H1 (cell line): ENCODE measurements at places on chromosomes 1 and 21.
A peak's percentile ranks its signal among the peaks of the same experiment; 100 is the strongest.

DNA sequence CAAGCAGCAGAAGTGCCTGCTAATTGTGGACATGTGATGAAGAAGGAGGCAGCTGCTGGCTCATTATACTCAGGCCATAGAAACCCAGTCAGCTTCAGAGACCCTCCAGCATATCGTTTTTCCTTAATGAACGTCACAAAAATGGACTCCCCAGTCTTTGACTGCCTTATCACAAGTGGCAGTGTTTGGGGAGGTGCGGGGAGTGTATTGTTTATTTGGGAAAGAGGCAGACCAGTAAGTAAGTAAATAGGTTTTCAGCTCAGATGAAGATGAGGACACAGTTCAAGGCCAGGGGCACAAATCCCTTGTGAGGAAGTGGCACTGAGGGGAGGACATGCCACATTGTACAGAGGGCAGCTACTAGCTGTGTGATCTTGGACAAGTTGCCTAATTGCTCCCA lies 43.5 kb upstream of the NRDC start:
- H3K4me3 ChIP-seq = no peak overlapping the region
- no peaks in the 10 kb centered on the region; the same call in 1 of the 2 replicates for H3K4me1 ChIP-seq
- H3K27ac ChIP-seq = 0 out of 2 replicates have a peak overlapping the region, but pooled peaks have one; percentile 4
- no peaks in the 10 kb centered on the region; the same call in 1 of the 2 replicates for H3K27me3 ChIP-seq

DNA sequence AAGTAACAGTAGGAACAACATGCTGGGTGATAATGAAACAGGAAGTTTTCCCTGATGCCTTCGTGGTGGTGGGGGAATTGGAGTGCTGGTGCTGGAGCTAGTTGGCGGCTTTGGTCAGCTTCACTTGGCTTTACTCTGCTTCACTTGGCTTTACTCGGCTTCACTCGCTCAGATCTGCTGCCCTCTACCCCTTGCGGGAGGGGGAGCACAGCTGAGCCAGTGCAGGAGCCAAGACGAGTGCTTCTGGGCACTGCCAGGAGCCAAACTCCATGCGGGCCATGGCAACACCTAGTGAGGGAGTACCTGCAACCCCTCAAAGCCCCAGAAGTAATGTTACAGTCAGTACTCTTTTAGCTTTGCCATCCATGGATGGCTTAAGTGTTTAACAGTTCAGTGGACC lies 10.6 kb upstream of the PRKACB start:
- no peak for DNase-seq
- no peaks in the 10 kb centered on the region for H3K27me3 ChIP-seq

DNA sequence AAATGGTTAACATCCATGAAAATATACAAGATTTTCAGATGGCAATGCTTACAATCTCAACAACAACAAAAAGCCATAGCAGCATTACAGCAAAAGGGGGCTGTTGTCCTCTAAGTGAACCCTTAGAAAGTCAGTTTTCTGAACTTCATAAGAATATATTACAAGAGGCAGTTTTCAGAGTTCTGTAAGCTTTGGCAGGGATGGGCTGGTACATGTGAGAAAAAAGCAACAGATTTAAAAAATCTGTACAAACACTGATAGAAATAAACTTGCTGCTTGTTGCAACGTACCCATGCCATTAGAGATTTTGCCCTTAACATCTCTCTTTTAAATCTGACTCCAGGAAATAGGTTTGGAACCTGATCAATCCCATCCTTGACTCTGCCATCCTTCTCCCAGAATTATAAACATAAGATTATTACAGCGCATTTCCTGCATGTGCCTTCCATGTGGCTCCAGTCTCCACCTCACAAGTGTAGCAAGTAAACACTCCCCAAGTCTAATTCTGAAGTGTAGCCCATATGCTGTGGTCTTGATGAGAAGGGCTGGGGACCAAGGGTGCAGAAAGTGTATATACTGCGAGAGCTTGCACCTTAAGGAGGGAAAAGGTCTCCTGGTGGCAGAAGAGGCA lies 101.4 kb upstream of the TSPAN2 start:
- no peak overlapping the region for H3K4me3 ChIP-seq
- no peaks in the 10 kb centered on the region for H3K36me3 ChIP-seq
- H3K27ac ChIP-seq = no peak overlapping the region
- DNase-seq = no peak
- no peaks in the 10 kb centered on the region for H3K4me1 ChIP-seq
- H3K27me3 ChIP-seq = no peaks in the 10 kb centered on the region

DNA sequence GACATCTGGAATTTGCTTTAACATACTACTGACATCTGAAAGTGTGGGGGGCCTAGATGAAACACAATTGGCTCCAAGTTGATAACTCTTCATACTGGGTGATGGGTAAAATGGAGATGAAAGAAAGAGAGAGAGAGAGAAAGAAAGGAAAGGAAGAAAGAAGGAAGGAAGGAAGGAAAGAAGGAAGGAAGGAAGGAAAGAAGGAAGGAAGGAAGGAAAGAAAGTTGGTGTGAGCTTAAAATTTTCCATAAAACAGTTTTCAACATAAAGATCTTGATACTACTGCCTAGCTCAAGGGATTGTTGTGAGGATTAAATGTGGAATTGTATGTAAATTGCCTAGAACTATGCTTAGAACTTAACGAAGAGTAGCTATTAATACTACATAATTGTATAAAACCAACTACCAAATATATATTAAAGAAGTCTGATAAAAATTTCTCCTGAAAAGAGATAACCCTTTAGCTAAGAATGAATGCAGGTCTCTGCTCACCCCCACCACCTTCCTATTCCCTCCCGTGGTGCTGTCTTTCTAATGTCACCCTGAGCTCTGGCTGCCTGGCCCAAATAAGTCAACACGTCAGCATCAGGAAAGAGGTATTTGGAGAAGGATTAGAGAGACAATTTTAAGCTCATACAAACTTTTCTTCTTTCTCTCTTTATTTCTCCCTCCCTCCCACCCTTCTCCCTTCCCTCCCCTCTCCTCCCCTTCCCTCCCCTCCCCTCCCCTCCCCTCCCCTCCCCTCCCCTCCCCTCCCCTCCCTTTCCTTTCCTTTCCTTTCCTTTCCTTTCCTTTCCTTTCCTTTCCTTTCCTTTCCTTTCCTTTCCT lies 89.3 kb upstream of the SGIP1 start:
- no peaks in the 10 kb centered on the region; the same call in 1 of the 2 replicates for H3K4me1 ChIP-seq
- no peak overlapping the region for H3K4me3 ChIP-seq
- H3K36me3 ChIP-seq = no peaks in the 10 kb centered on the region
- no peaks in the 10 kb centered on the region for H3K27me3 ChIP-seq
- DNase-seq = no peak

- DNase-seq = peak; percentile 83
- peaks cover 5% of the 10 kb centered on the region; the same call in 1 of the 2 replicates for H3K27me3 ChIP-seq
- H3K36me3 ChIP-seq = no peaks in the 10 kb centered on the region
- H3K4me1 ChIP-seq = peaks cover 13% of the 10 kb centered on the region
These were observed at the start of gene PLEKHA6 for GRCh38 chr1:204359474-204360255. TSS of gene PLEKHA6 (minus strand) at chr1:204359929. CDS start at chr1:204273727, 86,202 bp downstream.

DNA sequence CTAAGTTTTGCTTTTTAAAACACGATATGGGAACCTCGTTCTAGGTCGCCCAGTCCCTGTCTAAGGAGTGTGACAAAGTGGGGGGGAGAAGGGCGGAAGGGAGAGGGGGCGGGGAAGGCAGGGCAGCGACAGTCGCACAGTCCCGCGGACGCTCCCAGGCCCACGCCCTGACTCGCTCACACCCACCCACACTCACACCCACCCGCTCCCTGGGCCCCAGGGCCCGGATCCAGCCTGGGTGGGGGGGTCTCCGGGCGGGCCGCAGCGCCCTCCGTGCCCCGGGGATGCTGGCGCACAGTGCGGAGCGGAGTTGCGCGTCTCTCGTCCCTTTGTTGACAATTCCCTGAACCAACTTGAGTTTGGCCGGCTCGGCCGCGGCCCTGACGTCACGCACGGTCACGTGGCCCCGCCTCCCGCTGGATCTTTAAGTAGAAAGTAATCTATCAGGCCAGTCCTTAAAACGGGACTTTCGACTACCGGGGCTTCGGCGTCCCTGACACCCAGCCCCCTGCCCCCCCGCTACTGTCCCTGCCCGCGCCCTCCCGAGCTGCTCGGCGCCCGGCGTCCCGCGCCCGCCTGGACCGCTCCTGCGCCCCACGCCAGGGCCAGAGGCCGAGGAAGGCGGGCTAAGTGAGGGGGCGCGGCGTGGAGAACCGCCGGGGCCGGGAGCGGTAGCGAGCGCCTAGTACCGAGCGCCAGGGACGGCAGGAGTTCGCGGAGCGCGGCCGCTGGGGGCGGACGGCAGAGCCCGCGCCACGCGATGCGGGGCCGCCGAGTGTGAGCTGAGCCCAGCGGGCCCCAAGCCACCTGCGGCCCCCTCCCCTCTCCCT lies at the start of gene FOXD3:
TSS of gene FOXD3 (plus strand) at position 454 of the 830 bp plus-strand sequence. CDS start 492 bp downstream, outside the sequence.
- peak; percentile 95 for DNase-seq
- peak within 1 kb of the TSS; percentile 79; the same call in 1 of the 2 replicates for H3K27ac ChIP-seq
- peaks cover 11% of the 10 kb centered on the region for H3K4me1 ChIP-seq
- peaks cover 3% of the 10 kb centered on the region for H3K27me3 ChIP-seq

DNA sequence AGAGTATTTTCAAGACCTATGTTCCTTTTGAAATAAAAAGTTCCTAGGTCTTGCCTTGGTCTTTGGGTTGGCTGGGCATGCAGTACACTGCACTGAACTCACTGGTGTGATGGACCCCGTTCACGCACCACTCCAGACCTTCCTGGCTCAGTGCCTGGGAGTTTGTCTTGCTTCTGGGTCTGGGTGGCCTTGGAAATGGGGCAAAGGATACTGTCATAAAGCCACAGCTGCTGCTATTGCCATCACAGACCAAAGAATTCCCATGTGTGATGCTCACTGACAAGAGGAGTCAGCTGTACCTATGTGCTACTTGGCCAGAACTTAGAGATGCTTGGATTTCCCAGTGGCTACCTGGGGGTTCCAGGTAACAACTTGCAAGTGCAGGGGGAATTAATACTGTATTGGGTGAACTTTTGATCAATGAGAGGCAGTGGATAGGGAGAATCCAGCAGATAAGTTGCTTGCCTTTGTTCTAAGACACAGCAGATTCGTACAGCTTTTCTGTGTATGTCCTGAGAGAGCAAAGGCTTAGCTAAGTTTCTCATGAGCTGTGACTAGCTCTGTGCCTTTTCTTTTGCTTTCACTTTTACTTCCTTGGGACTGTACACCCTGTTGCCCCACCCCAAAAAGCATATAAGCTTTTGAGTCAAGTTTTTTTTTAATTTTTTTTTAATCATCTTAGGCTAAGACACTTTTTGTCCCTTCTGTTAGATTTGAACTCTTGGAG lies 115.3 kb downstream of the RUNX1 start:
- no peak for DNase-seq
- H3K27ac ChIP-seq = no peak overlapping the region
- H3K4me1 ChIP-seq = no peaks in the 10 kb centered on the region
- H3K36me3 ChIP-seq = no peaks in the 10 kb centered on the region

- no peak for DNase-seq
- H3K36me3 ChIP-seq = no peaks in the 10 kb centered on the region
- no peak overlapping the region for H3K27ac ChIP-seq
- H3K27me3 ChIP-seq = no peaks in the 10 kb centered on the region
- H3K4me3 ChIP-seq = no peak overlapping the region
These were observed 160.2 kb downstream of the DENND1B start for GRCh38 chr1:197614916-197615692.

GRCh38 chr1:68157416-68157815 lies 74.9 kb downstream of the WLS start:
- H3K4me3 ChIP-seq = no peak overlapping the region
- no peaks in the 10 kb centered on the region for H3K4me1 ChIP-seq
- H3K36me3 ChIP-seq = no peaks in the 10 kb centered on the region
- H3K27ac ChIP-seq = no peak overlapping the region

- H3K4me1 ChIP-seq = no peaks in the 10 kb centered on the region
- no peak for DNase-seq
- no peaks in the 10 kb centered on the region for H3K36me3 ChIP-seq
- H3K27me3 ChIP-seq = no peaks in the 10 kb centered on the region
- no peak overlapping the region for H3K4me3 ChIP-seq
- no peak overlapping the region for H3K27ac ChIP-seq
These were observed 33.2 kb downstream of the ATP5PF start for GRCh38 chr21:25701529-25701928.

- H3K4me3 ChIP-seq = no peak overlapping the region
- no peak overlapping the region for H3K27ac ChIP-seq
- H3K27me3 ChIP-seq = no peaks in the 10 kb centered on the region
- no peaks in the 10 kb centered on the region for H3K4me1 ChIP-seq
- no peak for DNase-seq
These were observed 283.9 kb downstream of the DPYD start for GRCh38 chr1:97636941-97637340.

GRCh38 chr1:22457836-22458235 lies 6.2 kb downstream of the ZBTB40 start:
- no peaks in the 10 kb centered on the region for H3K27me3 ChIP-seq
- no peaks in the 10 kb centered on the region for H3K36me3 ChIP-seq
- no peaks in the 10 kb centered on the region; the same call in 1 of the 2 replicates for H3K4me1 ChIP-seq
- H3K4me3 ChIP-seq = no peak overlapping the region
- no peak for DNase-seq

- H3K4me1 ChIP-seq = peaks cover 3% of the 10 kb centered on the region
- H3K4me3 ChIP-seq = peak overlapping the region; percentile 60
- DNase-seq = no peak
- H3K27me3 ChIP-seq = no peaks in the 10 kb centered on the region
- H3K27ac ChIP-seq = no peak overlapping the region
These were observed 14.2 kb upstream of the MCOLN3 start for GRCh38 chr1:85062425-85063026.

GRCh38 chr1:46372431-46372830 lies 21.7 kb upstream of the FAAH start:
- DNase-seq = no peak
- H3K4me3 ChIP-seq = no peak overlapping the region
- peaks cover 2% of the 10 kb centered on the region; the same call in 1 of the 2 replicates for H3K36me3 ChIP-seq
- H3K27ac ChIP-seq = no peak overlapping the region

DNA sequence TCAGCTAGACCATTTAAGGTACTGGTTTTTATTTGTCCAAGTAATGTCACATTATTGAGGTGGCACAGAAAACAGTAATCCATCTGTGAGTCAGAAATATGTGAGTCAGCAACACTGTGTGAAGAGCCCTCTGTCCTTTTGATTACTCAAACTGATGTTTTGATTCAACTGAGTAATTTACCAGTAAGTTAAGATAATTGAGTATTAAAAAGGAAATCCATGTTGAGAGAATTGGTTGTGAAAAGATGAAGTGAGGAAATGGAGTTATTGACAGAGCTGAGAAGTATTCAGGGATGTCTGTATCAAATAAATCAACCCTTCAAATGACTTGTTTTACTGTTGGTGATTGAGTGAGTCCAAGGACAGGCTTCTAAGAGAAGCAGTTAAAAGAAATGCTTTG lies 302.7 kb upstream of the SGIP1 start:
- no peaks in the 10 kb centered on the region for H3K4me1 ChIP-seq
- no peak for DNase-seq
